T1000 (cell line): ENCODE measurements at places on chromosomes 1 and 21.
A peak's percentile ranks its signal among the peaks of the same experiment; 100 is the strongest.

GRCh38 chr1:193939585-193939984 lies 753.2 kb upstream of the B3GALT2 start:
- no peak for DNase-seq

DNA sequence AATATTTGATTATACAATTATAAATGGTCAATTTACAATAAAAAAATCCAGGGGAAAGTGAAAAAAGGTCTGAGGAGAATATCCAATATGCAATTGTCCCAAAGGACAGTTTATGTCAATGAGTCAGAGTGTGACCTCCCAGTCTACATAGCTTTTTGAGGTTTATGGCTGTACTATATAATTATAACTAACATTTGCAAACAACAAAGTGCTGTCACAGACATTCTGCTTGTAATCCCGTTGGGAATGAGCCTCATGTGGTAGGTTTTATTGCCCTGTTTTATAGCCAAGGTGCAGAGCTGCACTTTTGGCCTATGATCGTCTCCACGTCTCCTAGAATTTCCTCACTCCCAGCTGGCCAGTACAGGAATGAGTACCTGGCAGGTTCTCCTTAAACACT lies 103.8 kb downstream of the ADSS2 start:
- peak; percentile 26 for DNase-seq

DNA sequence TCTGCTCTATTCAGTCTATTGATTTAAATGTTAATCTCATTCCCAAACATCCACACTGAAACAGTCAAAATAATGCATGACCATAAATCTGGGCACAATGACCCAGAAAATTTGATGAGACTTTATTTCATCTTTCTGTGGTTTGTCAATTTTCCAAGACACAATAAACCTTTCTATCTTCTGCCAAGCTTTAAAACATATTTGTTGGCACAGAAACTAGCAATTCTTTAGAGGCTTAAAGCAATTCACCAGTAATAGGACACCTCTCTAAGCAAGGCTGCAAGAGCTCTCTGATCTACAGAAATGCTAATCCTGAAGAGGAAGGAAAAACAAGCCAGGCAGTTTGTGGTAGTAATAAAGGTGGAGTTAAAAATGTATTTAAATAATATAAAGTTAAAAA lies 113.7 kb downstream of the FCRL5 start:
- no peak for DNase-seq

DNA sequence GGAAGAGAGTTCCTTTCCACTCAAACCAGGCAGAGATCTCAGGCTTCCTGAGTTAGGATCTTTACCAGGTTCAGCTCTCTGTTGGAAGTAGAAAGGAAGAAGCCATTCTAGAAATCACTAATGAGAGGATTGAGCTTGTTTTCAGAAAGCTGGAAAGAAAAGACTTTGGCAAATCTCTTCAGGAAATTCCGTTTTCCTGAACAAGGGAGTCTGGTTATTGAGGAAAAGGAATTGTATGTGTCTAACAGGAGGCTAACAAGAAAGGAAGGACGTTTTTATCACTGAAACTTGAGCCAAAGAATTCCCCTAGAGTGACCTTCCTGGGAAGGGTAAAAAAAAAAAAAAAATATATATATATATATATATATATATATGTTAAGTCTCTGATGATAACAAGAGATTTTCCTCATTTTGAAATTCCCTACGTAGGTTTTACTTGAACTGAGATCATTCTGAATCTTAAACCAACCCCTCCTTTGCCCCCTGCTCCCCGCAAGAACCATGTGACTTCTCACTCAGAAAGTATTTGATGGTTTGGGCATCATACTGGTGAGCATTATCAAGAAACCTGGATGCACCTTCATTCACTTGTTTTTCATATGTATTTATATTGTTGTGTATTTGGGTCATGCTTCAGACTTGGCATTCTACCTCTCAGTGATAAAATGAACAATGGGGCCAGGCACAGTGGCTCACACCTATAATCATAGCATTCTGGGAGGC lies 98.4 kb upstream of the BMP8A start:
- no peak for DNase-seq

DNA sequence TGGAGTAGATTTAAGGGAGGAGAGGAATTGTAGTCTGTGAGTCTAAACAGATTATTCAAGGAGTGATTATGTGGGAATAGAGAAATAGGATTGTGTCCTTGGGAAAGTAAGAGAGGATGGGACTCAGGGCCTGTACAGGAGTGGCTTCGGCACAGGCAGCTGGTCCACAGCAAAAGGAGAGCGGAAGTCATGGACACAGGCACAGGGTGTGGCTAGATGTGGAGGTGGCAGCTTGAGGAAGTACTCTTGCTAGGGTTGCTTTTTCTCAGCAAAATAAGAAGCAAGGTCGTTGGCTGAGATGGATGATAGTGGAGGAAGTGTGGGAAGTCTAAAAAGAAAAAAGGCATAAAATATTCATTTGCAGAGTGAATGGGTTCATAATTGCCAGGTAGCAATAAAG lies 18.5 kb upstream of the ZNF648 start:
- DNase-seq = no peak

DNA sequence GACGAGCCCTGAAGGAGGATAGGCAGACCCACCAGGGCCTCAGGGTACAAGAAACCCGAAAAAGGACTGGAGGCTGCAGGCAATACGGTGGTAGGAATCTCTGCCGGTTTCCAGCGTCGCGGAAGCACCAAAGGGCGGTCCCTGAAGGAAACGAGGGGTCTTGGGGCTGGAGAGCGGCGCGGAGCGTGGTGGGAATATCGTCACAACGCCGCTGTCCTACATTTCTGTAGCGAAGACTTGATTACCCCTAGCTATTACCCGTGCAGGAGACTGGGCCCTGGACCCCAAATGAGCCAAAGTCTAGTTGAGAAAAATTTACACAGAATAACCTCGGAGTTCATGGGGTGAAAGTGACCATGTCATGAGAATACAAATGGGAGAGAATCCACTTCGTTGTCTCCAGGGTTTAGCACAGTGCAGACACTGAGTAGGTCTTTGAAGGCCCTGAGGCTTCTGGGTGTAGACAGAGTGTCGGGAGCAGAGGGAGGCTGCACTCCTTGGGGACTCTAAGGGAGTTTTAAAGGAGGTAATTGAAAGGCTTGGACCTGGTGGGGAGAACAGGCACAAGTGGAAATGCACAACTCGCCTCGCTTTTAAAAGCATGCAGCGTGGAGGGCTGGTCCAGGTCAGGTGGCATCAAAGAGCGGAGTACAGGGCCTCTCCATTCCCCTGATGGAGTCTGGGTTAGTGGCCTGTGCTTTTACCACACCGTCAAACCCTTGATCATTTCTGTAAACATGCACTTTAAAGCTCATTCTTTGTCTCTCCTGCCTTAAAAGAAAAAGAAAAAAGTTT lies 1.5 kb downstream of the ATP1A1 start:
- DNase-seq = no peak
